Urinary bladder (tissue), 4 donors: ENCODE measurements at places on chromosomes 1 and 21. TPM values are rescaled to one million over a fixed set of nuclear protein-coding genes. Genes with fewer than 3 reads are reported as not detected.

The MYOG gene
- not detected for polyA plus RNA-seq

DNA sequence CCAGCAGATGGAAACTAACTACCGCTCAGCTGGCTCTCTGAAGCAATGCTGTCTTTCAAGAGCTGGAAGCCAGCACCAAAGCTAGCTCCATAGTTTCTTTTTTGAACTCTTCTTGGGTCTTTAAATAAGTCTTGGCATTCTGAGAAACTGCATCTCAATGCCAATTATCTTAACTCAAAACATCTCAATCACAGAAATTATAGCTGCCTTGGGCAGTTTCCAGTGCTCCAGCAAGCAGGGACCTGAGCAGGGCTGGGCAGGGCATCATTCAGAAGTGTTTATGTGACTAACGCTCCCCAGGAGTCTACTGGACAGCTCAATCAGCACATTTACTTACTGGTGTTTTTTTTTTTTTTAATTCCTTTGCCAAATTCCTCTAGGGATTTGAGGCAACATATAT is 18.3 kb upstream of the PADI4 start:
- no peak for DNase-seq

The PAPPA2 gene
- 0.54 TPM for polyA plus RNA-seq

GRCh38 chr1:8189931-8190483 is 127.9 kb upstream of the SLC45A1 start:
- no peak for DNase-seq

The PLEKHN1 gene
- 4.2 TPM for polyA plus RNA-seq
